ENCODE measurements at places on chromosomes 7 and 10. TPM values are rescaled to one million over a fixed set of nuclear protein-coding genes. Genes with fewer than 3 reads are reported as not detected.
A peak's percentile ranks its signal among the peaks of the same experiment; 100 is the strongest.

- peak overlapping the region; percentile 7 for H3K27ac ChIP-seq
- no peak for DNase-seq
- H3K36me3 ChIP-seq, result no peaks in the 10 kb centered on the region
These were observed 162.3 kb downstream of the ZNF33B start for GRCh38 chr10:42476101-42476500.

DNA sequence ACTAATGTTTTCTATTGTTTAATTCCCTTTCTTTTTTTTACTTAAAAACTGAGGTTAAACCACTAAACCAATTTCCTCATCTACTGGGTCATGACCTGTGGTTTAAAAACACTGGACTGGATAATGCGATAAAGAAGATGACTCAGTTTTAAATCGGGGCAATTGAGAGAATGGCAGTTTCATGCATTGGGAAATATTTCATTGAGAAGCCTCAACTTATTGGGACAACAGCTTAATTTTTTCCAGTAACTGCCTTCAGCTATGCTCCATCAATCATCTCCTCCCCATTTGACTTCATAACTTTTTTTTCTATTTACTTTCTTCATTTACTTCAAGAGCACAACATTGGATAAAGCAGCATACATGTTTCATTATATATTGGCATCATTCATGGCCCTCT, 61.8 kb upstream of the MET start:
- H3K27me3 ChIP-seq, result no peaks in the 10 kb centered on the region
- H3K4me3 ChIP-seq, result no peak overlapping the region
- peaks cover 5% of the 10 kb centered on the region for H3K4me1 ChIP-seq
- no peak for DNase-seq
- no peaks in the 10 kb centered on the region for H3K36me3 ChIP-seq
- no peak overlapping the region for H3K27ac ChIP-seq

- no peak for DNase-seq
- no peaks in the 10 kb centered on the region for H3K27me3 ChIP-seq
- H3K4me1 ChIP-seq, result no peaks in the 10 kb centered on the region
- H3K27ac ChIP-seq, result no peak overlapping the region
These were observed 236.1 kb downstream of the PTPRN2 start for GRCh38 chr7:158351481-158351880.

Gene CREM
- total RNA-seq, result 35.7 TPM

Gene ZNF467
- total RNA-seq, result 41.2 TPM

Gene ACSM6
- not detected for total RNA-seq
